ENCODE measurements at places on chromosomes 5 and 9.

- no peak for DNase-seq
Measured at GRCh38 chr5:129917224-129917623, 13.0 kb downstream of the CHSY3 start.

GRCh38 chr5:15993334-15993733 lies 186.3 kb downstream of the MARCHF11 start:
- no peak for DNase-seq

- no peak for DNase-seq
Measured at GRCh38 chr9:34984049-34984448, 5.5 kb upstream of the DNAJB5 start.

- no peak for DNase-seq
Measured at GRCh38 chr9:111743275-111743674, 51.5 kb downstream of the SHOC1 start.

- DNase-seq, result no peak
Measured at GRCh38 chr5:127813633-127814587, 110.7 kb downstream of the CCDC192 start.

- no peak for DNase-seq
Measured at GRCh38 chr5:39175273-39175955, 43.9 kb downstream of the FYB1 start.

DNA sequence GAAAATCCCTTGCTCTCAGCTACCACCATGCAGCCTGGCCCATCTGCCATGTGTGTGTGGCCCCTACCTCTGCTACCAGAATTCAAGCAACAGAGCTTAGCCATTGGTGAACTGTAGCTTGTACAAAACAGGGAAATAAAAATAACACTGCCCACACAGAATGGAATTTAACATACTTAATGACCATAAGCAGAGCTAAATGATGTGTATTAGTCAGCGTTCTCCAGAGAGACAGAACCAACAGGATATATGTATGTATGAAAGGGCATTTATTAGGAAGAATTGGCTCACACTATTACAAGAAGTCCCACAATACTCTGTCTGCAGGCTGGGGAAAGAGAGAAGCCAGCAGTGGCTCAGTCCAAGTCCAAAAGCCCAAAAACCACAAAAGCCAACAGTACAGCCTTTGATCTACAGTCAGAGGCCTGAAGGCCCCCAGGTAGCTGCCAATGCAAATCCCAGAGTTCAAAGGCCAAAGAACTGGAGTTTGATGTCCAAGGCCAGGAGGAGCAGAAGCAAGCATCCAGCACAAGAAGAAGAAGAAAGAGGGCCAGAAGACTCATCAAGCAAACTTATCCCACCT lies 318.8 kb downstream of the DNAH5 start:
- DNase-seq, result no peak

GRCh38 chr9:137771580-137771979 lies 106.0 kb upstream of the CACNA1B start:
- no peak for DNase-seq

DNA sequence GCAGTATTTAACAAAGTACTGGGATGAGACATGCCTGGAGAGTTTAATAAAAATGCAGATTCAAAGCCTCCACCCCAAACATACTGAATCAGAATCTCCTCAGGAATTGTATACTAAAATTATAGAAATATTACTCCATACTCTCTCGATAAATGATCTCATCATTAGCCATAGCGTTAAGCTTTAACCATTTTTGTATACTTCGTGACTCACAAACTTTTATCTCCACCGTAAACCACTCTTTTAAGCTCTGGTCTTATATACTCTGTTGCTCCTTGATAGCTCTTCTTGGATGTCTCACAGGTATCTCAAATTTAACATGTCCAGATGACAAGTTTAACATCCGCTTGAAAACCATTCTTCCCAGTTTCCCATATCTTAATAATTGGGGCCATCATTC lies 327.8 kb downstream of the ADGRV1 start:
- no peak for DNase-seq

GRCh38 chr5:92435781-92436180 lies 1052.7 kb upstream of the ARRDC3 start:
- no peak for DNase-seq

- no peak for DNase-seq
Measured at GRCh38 chr5:14440582-14441431, 140.8 kb upstream of the OTULINL start.

- no peak for DNase-seq
Measured at GRCh38 chr9:14350754-14351153, 36.8 kb upstream of the NFIB start.

GRCh38 chr9:1443450-1443849 lies 393.3 kb downstream of the DMRT2 start:
- no peak for DNase-seq

DNA sequence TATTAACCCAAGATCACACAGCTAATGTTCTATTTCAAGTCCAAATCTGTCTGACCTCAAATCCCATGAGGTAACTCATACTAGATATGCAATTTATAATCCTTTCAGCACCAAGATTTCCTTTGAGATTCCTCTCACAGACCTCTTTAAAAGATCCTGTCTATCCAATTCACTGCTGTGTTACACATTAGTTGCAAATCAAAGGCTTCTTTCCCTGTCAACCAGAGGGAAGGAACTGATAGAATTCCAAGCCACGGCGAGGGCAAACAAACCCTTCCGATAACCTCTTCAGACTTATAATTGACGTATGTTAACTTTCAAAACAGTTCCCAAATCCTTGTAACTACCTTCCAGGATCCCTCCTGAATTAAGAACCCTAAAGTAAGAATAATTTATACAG lies 168.9 kb downstream of the DRD1 start:
- no peak for DNase-seq

DNA sequence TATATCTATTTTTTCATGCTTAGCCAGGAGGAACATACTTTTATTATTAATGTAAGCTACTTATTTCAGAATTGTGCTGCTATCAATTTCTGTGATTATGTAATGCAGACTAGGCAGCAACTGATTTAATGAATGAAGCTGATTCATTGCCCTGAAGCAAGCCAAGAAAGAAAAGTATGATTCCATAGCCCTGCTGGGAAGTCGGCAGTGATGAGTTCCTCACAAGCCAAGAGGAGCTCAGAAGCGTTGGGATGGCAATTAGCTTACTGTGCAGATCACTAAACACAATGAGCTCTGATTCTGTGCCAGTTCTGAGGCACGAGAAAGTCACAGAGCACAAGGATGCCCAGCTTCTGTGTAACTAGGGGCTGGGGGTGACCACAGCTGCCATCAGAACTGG lies 254.3 kb upstream of the KLF9 start:
- no peak for DNase-seq

DNA sequence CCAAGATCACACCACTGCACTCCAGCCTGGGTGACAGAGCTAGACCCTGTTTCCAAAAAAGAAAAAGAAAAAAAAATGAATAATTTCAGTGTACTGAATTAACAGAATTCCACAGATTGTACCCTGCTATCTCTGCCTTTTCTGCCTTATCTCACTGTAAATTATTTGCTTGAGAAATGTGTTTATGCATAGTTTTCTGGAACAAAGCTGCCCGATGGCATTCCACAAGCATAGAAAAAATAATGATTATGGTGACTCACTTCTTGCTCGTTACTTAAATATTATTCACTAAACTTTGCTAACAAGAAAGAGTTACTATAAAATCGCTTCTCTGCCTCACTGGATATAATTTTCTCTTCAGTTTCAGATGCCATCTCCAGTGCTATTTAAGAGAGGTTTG lies 88.7 kb upstream of the FAM169A start:
- no peak for DNase-seq

GRCh38 chr9:18805386-18805785 lies 227.6 kb downstream of the SAXO1 start:
- DNase-seq, result no peak

GRCh38 chr5:58071566-58071965 lies 388.3 kb downstream of the PLK2 start:
- DNase-seq, result no peak

- no peak for DNase-seq
Measured at GRCh38 chr5:143738417-143739401, 73.3 kb upstream of the HMHB1 start.

GRCh38 chr5:131206772-131207171 lies 36.0 kb downstream of the LYRM7 start:
- no peak for DNase-seq

- DNase-seq, result no peak
Measured at GRCh38 chr5:14190194-14191164, 47.3 kb downstream of the TRIO start.

DNA sequence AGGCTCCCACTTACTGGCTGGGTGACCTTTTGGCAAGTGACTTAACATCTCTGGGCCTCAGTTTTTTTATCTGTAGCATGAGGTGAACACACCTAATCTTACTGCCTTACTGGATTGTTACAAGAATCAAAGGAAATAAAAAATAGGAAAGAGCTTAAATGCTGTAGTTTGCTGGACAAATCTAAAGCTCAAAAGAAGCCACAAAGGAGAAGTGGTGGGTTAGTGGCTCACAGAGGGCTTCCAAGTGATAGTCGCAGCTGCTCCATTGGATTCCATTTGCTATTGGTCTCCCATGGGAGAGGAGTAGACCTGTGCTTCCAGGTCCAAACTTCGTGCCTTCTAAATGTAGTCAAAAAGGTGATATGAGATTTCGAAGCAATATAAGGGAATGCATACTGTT lies 123.6 kb downstream of the SEMA6A start:
- DNase-seq, result no peak

GRCh38 chr5:143153332-143154119 lies 250.0 kb downstream of the NR3C1 start:
- DNase-seq, result no peak

- DNase-seq, result no peak
Measured at GRCh38 chr5:125974679-125975078, 448.5 kb upstream of the GRAMD2B start.

DNA sequence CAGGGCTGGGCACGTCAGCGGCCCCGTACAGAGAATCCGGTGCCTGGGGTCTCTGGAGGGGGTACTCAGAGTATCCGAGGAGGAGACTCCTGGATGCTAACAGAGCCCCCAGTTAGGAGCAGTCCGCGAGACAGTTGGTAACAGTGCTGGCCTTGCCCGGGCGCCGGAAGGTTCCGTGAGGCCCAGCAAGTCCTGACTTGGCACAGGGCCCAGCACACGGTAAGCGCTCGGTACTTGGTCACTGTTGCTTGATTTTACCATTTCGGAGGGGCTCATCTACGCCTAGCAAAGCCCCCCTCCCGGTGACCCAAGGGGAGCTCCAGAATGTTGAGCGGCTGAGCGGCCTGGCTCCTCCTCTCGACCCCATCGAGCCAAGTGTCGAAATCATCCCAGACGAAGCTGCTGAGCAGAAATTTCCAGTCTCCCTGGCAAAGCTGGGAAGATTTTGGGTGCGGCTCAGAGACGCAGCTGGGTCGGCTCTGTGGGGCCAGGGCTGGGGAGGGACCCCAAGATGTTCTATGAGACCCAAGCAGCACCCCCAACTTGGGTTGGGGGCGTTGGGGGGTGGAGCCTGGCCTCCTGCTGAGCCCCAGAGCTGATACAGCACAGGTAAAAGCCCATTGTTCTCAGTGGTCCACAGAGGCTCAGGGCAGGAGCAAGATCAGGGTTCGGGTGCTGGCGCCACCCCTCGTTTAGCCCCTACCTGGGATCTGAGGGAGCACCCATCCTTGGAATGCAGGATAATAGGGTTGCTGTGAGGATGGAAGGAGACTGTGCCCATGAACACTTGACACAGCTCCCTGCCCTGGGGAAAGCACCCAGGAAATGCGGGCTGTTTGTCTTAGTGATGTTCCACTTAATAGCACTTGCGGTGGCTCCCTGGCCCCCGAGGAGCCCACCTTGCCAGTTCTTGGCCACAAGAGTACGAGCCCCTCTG lies 137.2 kb downstream of the C9orf50 start:
- no peak for DNase-seq

- no peak for DNase-seq
Measured at GRCh38 chr9:104319198-104319597, 184.9 kb upstream of the OR13F1 start.

GRCh38 chr5:92309336-92309991 lies 926.3 kb upstream of the ARRDC3 start:
- no peak for DNase-seq

DNA sequence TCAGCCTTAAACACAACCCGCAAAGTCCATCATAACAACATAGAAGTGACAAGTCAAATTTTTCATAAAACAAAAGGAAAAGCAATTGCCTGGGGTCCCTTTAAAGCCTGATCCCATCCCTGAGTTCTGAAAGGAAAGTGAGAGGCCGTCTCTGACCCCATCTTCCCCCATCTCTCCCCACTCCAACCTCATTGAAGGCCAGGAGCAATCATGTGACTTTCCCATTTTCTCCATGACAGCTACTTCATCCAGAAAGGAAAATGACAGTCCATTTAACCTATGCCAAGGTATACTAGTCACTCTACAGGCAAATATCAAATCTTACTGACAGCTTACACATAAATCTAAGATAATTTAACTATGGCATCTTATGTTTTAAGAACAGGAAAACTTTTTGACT lies 15.5 kb downstream of the ACTL7A start:
- DNase-seq, result no peak

GRCh38 chr5:75281716-75282465 lies 45.2 kb upstream of the ANKRD31 start:
- DNase-seq, result no peak

GRCh38 chr5:9512457-9512856 lies 33.4 kb downstream of the SEMA5A start:
- DNase-seq, result no peak

DNA sequence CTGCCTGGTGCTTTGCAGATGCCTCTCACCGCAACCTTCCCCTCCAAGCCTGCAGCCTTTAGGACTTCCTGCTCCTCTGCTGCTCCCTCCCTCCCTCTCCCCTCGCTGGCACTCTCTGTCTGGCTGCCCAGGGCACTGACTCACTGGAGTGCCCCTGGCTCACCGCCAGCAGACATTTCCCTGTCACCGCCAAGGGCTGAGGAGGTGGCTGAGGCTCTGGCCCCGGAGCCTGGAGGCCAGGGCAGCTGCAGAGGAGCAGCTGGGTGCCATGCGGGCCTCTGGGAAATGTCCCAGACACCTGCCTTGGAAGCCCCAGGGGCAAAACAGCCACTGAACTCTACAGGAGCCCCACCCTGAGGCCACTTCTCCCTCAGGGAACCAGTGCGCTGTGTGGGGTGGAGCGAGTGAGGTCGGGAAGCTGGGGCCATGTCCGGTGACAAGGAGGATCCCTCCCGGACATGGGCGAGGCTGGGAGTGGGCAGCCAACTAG lies 53.4 kb downstream of the TENT4A start:
- peak; percentile 28 for DNase-seq

DNA sequence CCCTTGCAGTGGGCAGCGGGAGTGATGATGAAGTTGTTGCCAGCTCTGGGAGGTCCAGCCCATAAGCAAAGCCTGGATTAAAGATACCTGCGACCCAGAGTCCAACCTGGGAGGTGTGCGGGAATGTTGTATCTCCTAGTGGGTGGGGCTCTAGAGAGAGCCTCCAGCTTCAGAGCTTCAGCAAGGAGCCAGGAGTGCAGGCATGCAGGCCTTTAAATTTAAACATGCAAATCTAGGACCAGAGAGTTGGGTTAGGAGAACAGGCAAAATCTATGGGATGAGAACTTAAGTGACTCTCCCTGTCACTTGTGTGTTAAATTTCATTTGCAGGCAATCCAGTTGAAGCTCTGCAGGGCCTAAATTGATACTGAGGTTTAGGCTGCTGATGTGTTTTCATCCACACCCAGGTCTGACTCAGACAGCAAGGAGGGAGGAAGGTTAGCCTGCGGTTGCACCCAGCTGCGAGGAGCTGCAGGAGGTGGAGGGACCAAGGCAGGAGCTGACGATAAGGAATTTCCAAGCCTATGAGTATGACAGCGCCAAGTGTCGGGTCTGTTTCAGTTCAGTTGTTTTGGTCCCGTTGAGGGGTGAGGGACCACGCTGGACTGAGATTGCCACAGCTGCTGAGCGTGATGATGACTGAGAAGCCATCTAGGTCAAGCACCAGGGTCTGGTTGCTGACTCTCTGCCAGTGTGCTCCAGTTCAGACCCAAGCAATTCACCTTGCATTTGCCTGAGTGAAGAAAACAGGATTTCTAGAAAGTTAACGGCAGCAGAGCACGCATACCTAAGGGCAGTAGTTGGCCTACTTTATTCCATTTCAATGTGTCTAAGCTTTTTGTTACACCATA lies 243.0 kb downstream of the ICE1 start:
- no peak for DNase-seq

All from activated gamma-delta T cell treated with Interleukin-2 at 50 U/mL for 16 hours (primary cell).